Ascending aorta (tissue), 2 donors: ENCODE measurements at places on chromosomes 2 and 18. TPM values are rescaled to one million over a fixed set of nuclear protein-coding genes. Genes with fewer than 3 reads are reported as not detected.

The MTCL1 gene
- total RNA-seq = 105 TPM

The GTF2A1L gene
- 22.2 TPM for total RNA-seq

The CTLA4 gene
- total RNA-seq = not detected

The TXNDC2 gene
- total RNA-seq = not detected

The COL3A1 gene
- total RNA-seq = 411 TPM

The PER2 gene
- total RNA-seq = 21.6 TPM

The SMYD5 gene
- 10.1 TPM for total RNA-seq

The BOLL gene
- total RNA-seq = not detected

The KCNJ13 gene
- not detected for total RNA-seq

The DYNAP gene
- not detected for total RNA-seq

The MGAT5 gene
- total RNA-seq = 15.4 TPM

The GPC1 gene
- 123 TPM for total RNA-seq

The TMEM198 gene
- total RNA-seq = 6.0 TPM

The RAB27B gene
- total RNA-seq = 0.11 TPM

The LYG2 gene
- not detected for total RNA-seq

The ASTL gene
- total RNA-seq = not detected

The POTEI gene
- total RNA-seq = not detected

The THSD7B gene
- not detected for total RNA-seq

The GORASP2 gene
- total RNA-seq = 21.5 TPM

The OR6B2 gene
- not detected for total RNA-seq

The SNED1 gene
- 84.3 TPM for total RNA-seq

The INSIG2 gene
- total RNA-seq = 64.2 TPM
